ENCODE measurements at places on chromosomes 5 and 9.

DNA sequence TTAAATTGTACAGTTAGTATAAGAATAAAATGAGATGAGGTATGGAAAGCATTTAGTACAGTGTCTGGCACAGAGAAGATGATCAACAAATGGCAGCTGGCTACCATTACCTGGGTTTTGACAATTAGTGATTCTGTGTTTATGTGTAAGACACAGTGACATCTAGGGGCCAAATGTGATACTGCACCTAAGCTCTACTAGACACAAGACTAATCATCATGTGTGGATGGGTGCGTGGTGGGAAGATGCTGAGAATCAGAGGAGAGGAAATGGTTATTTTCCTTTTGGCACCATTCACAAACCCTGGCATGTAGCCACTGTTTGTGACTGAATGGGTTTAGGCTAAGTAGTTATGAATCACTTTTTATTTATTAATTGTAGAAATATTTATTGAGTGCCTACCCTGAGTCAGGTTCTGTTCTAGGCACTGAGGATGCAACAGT lies 109.8 kb upstream of the TBC1D2 start:
- DNase-seq: no peak

DNA sequence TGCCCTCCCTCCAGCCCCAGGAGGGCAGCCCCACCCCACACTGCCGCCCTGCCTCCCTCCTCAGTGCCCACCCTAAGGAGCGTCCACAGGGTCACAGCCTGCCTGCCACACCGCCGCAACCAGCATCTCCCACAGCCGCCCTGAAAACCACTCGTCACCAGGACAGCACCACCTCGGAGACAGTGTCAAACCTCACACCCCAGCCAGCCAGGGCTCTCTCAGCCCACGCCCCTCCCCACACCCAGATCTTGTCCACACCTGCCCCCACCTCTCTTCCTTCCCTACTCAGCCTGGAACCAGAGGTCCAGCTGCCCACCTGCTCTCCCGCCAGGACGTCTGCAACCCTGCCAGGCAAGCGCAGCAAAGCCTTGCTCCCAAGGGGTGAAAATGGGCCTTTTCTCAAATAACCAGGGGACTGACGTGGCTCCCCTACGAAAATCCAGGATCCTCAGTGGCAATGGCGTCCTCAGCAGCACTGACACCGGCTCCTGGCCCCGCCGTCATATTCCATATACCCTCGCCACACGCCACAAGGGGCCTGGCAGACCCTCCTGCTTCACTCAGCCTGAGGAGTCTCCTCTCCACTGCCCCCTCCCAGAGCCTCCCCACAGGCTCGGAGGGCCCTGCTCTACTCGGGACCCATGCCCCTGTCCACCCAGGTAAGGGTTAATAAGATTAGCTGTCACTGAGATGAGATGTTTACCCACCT lies 71.0 kb upstream of the ADAMTS2 start:
- DNase-seq: no peak

- no peak for DNase-seq
Measured at GRCh38 chr5:139693676-139694364, 45.7 kb downstream of the CXXC5 start.

- DNase-seq: no peak
Measured at GRCh38 chr5:429453-430188, 13.4 kb upstream of the EXOC3 start.

- DNase-seq: no peak
Measured at GRCh38 chr9:21056931-21057330, 20.8 kb downstream of the IFNB1 start.
